CD4-positive, alpha-beta T cell treated with Interleukin-4 for 1 hour (primary cell): ENCODE measurements at places on chromosomes 5 and 9.

GRCh38 chr9:98316445-98317133 lies 61.1 kb upstream of the TBC1D2 start:
- DNase-seq: no peak

DNA sequence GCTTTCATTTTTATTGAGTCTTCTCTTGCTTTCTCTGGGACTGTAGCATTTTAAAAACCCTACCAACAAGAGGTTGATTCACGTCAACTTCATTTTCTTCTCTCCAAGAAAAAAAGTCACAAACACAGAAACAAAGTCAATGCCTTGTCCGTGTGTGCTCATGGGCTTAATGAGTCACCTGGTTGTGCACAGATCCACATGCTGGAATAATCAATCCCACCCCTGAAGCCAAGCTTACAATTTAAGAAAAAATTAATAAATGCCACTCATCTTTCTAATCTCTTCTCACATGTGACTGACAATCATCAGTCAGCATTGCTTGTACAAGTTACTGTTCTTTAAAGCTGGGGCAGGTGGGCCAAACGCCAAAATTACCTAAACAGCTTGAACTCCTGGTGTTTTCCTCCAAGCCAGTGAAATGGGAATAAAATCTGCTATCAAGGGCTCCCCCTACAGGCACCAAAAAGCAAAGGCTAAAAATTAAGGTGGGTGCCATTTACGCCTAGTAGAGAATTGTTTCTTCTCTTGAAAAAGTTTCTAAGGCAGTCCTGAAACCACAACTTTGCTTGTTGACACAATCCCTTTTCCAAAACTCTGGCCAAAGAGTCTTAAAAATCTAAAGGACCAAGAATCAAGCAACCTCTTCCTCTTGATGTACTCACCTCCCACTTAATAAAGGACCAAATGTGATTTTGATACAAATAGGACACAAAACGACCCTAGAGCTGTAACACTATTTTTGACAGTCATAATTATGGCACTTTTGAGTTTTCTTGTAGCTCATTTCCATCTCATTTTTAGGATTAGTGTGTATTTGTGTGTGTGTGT lies 21.3 kb downstream of the TRMO start:
- DNase-seq: no peak

- DNase-seq: no peak
Measured at GRCh38 chr5:38531518-38531917, 24.9 kb downstream of the LIFR start.

GRCh38 chr9:4290427-4290837 lies 9.4 kb downstream of the GLIS3 start:
- DNase-seq: no peak

GRCh38 chr9:130824079-130824478 lies 11.0 kb upstream of the ABL1 start:
- no peak for DNase-seq

DNA sequence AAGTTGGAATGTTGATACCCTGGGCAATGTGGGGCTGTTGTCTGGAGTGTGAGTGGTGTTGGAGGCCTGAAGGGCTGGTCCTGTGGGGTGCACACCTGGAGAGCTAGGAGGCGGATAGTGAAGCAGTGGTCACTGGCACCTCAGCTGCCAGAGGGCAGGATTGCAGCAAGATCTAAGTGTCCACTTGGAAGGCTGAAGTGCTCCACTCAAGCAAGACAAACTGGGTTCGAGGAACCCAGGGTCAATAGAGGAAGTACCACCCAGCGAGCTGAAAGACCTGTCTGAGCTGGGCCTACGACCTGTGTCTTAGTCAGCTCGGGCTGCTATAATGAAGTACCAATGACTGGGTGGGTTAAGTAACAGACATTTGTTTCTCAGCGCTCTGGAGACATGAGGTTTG lies 39.7 kb upstream of the TJP2 start:
- DNase-seq: no peak

GRCh38 chr9:12862611-12863410 lies 88.0 kb downstream of the LURAP1L start:
- DNase-seq: no peak

GRCh38 chr9:120775859-120776258 lies 17.4 kb downstream of the FBXW2 start:
- DNase-seq: no peak

DNA sequence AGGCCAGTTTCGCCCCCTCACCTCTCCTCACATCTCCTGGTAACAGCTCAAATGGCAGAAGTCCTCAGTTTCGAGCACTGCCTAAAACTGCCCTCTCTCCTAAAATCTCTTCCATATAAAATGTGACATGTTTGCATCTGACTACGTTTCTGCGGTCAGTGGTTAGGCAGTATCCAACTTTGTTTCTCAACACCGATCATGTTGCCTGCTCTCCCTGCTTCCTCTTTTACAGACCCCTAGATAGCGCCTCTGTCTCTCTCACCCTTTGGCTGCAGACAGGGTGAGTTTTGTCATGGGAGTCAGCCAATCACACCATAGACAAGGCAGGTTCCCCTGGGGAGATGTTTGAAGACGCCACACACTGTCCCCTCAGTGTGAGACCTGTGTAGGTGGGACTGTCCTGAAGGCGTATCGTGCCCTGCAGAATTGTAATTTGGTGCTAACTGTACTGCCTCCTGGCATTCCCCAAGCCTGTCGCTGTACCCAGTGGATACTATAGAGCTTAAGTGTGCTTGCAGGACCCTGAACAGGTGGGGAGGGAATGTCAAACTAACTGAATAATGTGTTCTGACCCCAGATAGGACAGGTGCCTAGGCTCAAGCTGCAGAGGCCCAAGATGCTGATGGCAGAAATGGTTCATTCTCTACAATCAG lies 1.1 kb downstream of the HEXB start:
- peak; percentile 22 for DNase-seq
